Pancreas (tissue), 10 donors: ENCODE measurements at places on chromosomes 16 and 17. TPM values are rescaled to one million over a fixed set of nuclear protein-coding genes. Genes with fewer than 3 reads are reported as not detected.

CSH1 gene
- total RNA-seq: not detected

LGALS9B gene
- total RNA-seq: not detected

WIPF2 gene
- total RNA-seq: 14.2 TPM

PNMT gene
- total RNA-seq: not detected

DNA sequence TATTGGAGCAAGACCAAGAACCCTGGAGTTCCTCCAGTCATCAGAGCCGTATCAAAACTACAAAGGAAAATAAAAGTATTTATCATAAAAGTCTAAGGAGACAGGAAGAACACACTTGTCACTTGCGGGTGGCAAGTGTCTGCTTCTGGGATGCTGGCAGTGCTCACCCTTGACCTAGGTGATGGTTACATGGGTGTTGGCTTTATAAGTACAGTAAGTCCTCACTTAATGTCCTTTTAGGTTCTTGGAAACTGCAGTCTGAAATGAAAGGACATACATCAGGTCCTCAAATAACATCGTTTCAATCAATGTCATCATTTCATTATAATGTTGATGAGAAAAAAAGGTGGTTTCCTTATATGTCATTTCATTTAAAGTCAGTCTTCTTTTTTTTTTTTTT is 3.0 kb upstream of the AIPL1 start:
- no peak overlapping the region for H3K4me3 ChIP-seq
- no peak overlapping the region for H3K27ac ChIP-seq
- H3K27me3 ChIP-seq: no peaks in the 10 kb centered on the region
- H3K4me1 ChIP-seq: no peaks in the 10 kb centered on the region

GRCh38 chr16:76670125-76670857 is 393.1 kb downstream of the CNTNAP4 start:
- no peaks in the 10 kb centered on the region for H3K27me3 ChIP-seq
- H3K27ac ChIP-seq: no peak overlapping the region
- H3K4me1 ChIP-seq: no peaks in the 10 kb centered on the region
- DNase-seq: no peak
- no peak overlapping the region for H3K4me3 ChIP-seq

DNA sequence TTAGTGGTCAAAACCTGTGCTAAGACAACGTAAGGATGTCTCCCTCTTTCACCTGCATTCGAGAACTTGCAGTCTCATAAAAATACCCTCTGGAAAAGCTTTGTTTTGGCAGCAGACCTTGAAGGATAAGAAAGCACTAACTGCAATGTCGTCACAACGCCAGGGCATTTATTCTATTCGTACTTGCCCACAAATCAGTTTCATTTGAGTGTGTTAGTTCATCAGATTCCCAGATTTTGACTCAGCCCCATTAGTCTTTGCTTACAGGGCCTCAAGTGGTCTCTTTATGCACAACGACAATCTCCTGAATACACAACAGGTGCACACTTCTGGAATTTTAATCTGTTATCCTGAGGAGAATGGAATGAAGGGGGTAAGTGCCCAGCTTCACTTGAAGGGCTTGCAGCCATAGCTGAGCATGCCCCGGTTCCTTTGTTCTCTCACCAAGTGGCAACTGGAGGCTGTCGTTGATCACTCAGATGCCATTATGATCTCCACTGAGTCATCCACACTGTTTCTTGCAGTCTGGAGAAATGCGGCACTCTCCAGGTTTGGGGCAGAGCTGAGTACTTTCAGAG is 58.8 kb downstream of the CLEC19A start:
- no peak for DNase-seq
- H3K4me3 ChIP-seq: no peak overlapping the region
- H3K27me3 ChIP-seq: no peaks in the 10 kb centered on the region
- H3K27ac ChIP-seq: no peak overlapping the region
- H3K4me1 ChIP-seq: no peaks in the 10 kb centered on the region

DNA sequence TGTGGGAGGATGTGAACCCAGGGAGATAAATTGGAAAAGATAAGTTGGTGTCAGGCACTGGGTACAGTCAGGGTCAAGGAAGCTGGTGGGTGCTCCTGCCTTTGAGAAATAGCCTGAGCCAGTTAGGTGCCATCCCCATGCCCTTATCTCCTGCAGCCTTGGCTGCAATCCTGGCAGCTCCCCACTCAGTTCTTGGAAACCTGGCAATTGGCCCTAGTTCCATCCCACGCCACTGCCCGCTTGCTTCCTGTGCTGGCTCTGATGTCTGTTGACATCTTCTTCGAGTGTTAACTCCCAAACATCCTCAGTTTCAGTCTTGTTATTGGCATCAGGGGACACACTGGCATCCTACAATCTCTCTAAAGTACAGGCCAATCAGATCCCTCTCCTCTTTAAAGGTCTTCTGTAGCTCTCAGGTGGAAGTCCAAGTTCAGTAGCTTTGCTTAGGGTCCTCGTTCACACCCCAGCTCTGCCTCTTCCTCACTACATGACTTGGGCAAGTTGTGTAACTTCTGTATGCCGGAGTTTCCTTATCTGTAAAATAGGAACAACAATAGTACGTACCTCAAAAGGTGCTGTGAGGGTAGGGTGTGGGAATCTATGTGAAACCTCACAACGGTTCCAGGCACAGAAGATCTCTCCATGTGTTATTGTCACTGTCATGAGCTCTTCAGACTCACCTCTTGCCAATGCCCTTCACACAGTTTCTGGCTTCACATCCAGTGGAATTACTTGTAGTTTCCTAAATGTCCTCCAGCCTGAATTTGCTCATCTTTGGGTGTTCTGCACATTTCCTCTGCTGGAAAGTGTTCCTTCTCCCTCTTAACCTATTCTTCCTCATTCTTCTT is 13.5 kb upstream of the PRKAR1A start:
- H3K27ac ChIP-seq: no peak overlapping the region
- H3K4me3 ChIP-seq: no peak overlapping the region
- H3K36me3 ChIP-seq: no peaks in the 10 kb centered on the region
- H3K27me3 ChIP-seq: no peaks in the 10 kb centered on the region

DNA sequence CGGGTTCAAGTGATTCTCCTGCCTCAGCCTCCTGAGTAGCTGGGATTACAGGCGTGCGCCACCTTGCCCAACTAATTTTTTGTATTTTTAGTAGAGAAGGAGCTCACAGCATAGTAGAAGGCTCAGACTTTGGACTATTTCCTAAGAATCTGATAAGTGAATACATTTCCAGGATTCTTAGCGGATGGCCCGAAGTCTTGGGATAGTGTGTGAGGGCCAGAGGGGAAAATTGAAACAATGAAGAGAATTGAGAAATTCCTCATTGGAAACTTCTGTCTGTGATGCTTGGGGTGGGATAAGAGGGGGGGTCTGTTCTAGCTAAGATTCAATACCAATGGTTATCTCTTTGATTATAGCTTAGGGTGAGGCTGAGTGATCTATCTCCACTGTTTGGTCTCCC is 183.3 kb downstream of the MSI2 start:
- H3K4me1 ChIP-seq: no peaks in the 10 kb centered on the region
- no peak for DNase-seq
- H3K27ac ChIP-seq: no peak overlapping the region
- H3K27me3 ChIP-seq: no peaks in the 10 kb centered on the region

GRCh38 chr17:42354956-42355843 is 33.0 kb downstream of the STAT3 start:
- H3K4me1 ChIP-seq: peaks cover 17% of the 10 kb centered on the region
- H3K27ac ChIP-seq: no peak overlapping the region
- no peak overlapping the region for H3K4me3 ChIP-seq
- no peaks in the 10 kb centered on the region for H3K36me3 ChIP-seq
- H3K27me3 ChIP-seq: no peaks in the 10 kb centered on the region

DNA sequence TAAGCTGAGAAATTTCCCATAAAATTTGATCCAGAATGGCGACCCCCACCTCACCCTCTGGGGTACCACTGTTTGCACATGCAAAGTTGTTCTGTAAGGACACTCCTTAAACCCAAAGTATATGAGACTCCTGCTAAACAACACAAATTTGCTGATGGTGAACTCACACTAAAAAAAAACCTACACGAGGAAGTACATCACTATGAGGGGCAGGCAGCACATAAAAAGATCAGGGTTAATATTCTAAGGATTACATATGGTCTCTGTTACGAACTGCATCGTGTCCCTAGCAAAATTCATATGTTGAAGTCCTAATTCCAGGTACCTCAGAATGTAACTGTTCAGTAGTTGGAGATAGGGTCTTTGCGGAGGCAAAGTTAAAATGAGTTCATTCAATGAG is 60.3 kb downstream of the LYRM1 start:
- no peak overlapping the region for H3K4me3 ChIP-seq
- no peaks in the 10 kb centered on the region for H3K4me1 ChIP-seq
- no peak overlapping the region for H3K27ac ChIP-seq
- DNase-seq: no peak
